ENCODE measurements at places on chromosomes 5 and 9. TPM values are rescaled to one million over a fixed set of nuclear protein-coding genes. Genes with fewer than 3 reads are reported as not detected.

Gene PCDHGA12
- total RNA-seq: 29.1 TPM

- no peak overlapping the region for H3K27ac ChIP-seq
- H3K4me3 ChIP-seq: no peak overlapping the region
- no peaks in the 10 kb centered on the region for H3K36me3 ChIP-seq
- no peaks in the 10 kb centered on the region for H3K27me3 ChIP-seq
Measured at GRCh38 chr9:14106699-14107098, 207.2 kb downstream of the NFIB start.

GRCh38 chr5:146606893-146607292, 90.9 kb upstream of the GPR151 start:
- no peaks in the 10 kb centered on the region for H3K36me3 ChIP-seq
- H3K27me3 ChIP-seq: no peaks in the 10 kb centered on the region
- no peak for DNase-seq
- H3K4me1 ChIP-seq: no peaks in the 10 kb centered on the region

DNA sequence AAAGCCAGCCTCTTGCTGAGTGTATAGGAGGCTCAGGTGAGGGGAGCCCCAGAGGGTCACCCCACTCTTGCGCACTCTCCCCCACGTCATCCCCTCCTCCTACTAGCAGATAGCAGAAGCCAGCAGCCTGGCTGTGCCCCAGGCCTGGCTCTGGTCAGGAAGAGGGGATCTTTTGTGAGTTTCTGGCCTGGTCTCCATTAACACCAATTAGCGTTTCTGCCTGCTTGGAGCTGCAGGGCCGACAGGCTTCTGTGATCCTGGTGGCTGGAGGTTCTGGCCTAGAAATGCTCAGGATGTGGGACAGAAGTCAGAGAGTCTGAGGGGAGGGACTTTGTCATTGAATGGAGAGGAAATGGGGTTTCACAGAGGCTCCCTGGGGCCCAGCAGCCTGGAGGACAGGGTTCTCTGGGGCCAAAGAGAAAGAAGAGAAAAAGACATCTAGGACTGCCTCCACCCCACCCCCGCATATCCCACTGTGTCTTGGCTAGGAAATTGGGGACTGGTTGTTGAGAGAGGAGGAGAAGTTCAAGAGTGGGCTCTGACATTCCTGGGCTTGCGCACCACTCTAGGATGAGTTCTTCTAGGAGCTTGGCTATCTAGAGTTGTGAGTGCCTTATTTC, 47.5 kb upstream of the ARAP3 start:
- H3K36me3 ChIP-seq: no peaks in the 10 kb centered on the region
- H3K4me1 ChIP-seq: no peaks in the 10 kb centered on the region
- DNase-seq: no peak
- no peaks in the 10 kb centered on the region for H3K27me3 ChIP-seq
- H3K4me3 ChIP-seq: no peak overlapping the region

DNA sequence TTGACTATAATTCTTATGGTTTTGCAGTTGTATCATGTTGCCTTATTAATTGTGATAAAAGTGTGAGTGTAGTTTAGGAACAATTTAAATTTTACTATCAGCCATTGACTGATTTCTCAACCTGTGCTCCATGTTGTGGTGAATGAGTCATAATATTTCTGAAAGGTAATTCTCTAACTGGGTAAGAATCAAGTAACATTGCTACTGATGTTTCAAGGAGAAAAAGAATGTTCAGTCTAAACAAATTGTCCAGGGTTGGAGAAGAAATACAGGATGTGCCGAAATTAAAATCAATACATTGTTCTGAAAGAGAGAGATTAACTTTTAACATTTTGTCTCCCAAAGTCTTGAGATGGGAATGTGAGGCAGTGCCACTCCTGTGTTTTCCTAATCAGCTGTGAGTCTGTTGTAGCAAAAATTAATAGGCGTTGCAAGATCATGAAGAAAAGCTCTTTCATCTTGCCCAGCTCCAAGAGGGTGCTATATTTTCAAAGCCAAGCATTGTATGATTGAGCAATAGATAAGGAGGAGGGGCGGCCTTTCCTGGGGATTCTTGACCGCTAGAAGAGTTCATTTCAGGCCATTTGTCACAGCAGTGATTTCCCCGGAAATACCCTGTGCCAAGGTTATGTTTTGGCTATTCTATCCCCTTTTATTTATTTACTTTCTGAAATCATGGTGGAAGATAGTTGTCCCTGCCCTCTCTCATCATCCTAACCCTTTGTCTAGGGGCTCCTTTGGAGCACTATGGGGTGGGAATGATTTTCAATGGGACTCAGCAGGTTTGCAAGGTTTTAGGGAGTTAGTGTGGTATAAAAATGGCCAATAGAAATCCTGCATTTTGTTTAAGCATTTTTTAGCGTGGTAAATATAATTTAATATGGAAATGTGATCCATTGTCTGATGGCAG, 151.6 kb downstream of the FOCAD start:
- H3K27me3 ChIP-seq: no peaks in the 10 kb centered on the region
- H3K4me1 ChIP-seq: peaks cover 19% of the 10 kb centered on the region
- DNase-seq: peak; percentile 64
- H3K4me3 ChIP-seq: no peak overlapping the region

DNA sequence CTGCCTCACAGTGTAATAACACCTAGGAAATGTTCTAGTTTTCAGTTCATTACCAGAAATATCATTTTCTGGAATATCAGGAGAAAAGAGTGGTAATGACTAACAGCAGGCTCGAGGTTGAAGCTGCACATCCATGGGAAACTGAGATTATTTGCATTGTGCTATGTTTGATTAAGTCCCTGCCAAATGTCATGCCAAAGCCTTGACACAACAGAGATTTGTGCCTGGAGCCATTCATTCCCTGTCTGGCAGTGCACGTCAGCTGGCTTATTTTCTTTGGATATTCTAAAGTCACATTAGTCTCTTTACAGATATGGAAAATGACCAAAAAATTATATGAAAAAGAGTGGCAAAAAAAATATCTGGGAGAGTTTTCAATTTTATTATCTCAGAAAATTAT, 848.0 kb downstream of the PTPRD start:
- no peak overlapping the region for H3K27ac ChIP-seq
- H3K27me3 ChIP-seq: no peaks in the 10 kb centered on the region
- H3K4me1 ChIP-seq: no peaks in the 10 kb centered on the region

Gene NR3C1
- 27.7 TPM for total RNA-seq

DNA sequence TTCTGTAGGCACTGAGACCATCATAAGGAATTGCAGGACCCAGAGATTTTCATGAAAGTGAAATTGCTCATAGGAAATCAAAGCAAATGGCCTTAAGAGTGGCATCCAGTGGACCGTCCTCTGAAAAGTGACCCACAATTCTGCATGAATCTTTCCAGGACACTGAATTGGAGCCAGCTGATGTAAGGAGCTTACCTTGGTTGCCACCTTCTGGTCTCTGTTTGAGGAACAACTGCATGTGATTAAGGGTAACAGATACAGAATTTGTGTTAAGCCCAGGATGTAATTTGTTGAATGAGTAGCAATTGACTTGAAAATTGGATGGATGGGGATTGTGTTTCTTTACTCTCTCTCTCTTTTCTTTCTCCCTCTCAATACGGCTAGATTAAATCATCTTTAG, 49.9 kb upstream of the GAS1 start:
- DNase-seq: no peak
- H3K4me1 ChIP-seq: no peaks in the 10 kb centered on the region
- H3K27me3 ChIP-seq: no peaks in the 10 kb centered on the region
- H3K27ac ChIP-seq: no peak overlapping the region
- no peak overlapping the region for H3K4me3 ChIP-seq

DNA sequence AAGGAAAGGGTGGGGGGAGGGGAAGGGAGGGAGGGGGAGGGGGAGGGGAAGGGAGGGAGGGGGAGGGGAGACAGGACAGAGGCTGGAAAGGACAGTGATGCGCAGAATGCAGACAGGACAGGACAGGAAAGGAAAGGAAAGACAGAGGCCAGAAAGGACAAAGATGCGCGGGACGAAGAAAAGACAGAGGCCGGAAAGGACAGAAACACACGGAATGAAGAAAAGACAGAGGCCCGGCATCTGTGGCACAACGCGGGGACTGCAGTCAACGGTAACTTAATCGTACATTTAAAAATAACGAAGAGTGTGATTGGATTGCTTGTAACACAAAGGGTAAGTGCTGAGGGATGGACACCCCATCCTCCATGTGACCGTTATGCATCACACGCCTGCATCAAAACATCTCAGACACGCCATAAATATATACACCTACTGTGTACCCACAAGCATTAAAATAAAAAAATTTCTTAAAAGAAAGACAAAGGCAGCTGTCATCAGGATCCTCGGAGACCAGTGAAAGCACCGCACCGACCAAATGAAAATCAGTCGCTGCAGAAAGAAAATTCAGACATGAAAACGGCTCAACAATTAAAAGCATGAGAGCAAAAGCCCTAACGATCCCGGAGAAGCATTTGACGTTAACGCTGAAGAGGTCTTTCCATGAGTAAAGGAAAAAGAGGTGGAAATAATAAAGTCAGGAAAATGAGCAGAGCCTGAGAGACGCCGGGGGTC, 52.9 kb upstream of the EXOC3 start:
- no peaks in the 10 kb centered on the region for H3K27me3 ChIP-seq
- DNase-seq: no peak
- H3K36me3 ChIP-seq: no peaks in the 10 kb centered on the region
- no peak overlapping the region for H3K27ac ChIP-seq

GRCh38 chr9:8871796-8872445, 1072.3 kb upstream of the DMAC1 start:
- H3K4me1 ChIP-seq: no peaks in the 10 kb centered on the region
- no peak overlapping the region for H3K27ac ChIP-seq
- no peaks in the 10 kb centered on the region for H3K36me3 ChIP-seq
- no peaks in the 10 kb centered on the region for H3K27me3 ChIP-seq
- H3K4me3 ChIP-seq: no peak overlapping the region

GRCh38 chr9:88738709-88739108, 203.7 kb downstream of the NXNL2 start:
- no peak for DNase-seq
- no peaks in the 10 kb centered on the region for H3K27me3 ChIP-seq
- H3K4me3 ChIP-seq: no peak overlapping the region
- H3K27ac ChIP-seq: no peak overlapping the region
- H3K36me3 ChIP-seq: no peaks in the 10 kb centered on the region

GRCh38 chr9:69949396-69949795, 94.3 kb upstream of the MAMDC2 start:
- no peaks in the 10 kb centered on the region for H3K36me3 ChIP-seq
- no peaks in the 10 kb centered on the region for H3K27me3 ChIP-seq
- H3K4me3 ChIP-seq: no peak overlapping the region
- no peak for DNase-seq
- peaks cover 4% of the 10 kb centered on the region for H3K4me1 ChIP-seq

Gene EGFLAM
- total RNA-seq: 22.3 TPM

DNA sequence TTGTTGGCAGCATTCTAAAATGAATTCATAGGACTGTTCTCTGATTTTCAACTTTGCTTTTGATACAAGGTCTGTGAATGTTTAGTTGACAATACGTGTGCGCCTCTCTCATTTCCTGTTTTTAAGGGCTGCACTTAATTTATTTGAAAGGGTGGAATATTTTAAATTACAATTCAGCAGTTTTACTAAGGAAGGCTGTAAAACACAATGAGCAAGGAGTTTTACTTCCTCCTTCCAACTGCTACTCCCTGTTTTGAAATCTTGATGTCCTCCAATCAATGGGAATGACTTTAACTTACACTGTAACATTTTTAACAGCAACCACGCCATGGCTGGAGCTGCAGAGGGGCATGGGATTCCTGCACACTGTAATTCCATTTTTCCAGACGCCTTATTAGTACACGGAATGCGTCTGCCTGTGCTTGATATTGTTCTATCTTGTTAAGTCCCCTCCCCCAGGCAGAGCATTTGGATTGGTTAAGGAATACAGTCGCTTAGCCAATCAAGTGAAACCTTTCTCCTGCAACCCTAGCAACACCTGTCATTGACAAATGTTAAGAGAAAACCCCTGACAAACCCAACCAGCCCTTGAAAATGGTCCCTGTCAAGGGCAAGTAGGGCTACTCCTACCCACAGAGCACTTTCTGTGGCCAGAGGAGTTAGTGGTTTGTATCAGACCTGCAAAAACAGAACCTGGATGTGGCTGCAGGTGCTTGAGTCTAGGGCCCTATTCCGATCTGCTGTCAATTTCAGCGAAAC, 12.5 kb upstream of the ZSWIM6 start:
- no peaks in the 10 kb centered on the region for H3K36me3 ChIP-seq
- H3K4me3 ChIP-seq: no peak overlapping the region
- no peak for DNase-seq
- H3K27me3 ChIP-seq: no peaks in the 10 kb centered on the region

Gene GPR150
- 0.18 TPM for total RNA-seq

Gene CSF1R
- total RNA-seq: 103 TPM
